ENCODE measurements at places on chromosomes 16 and 17. TPM values are rescaled to one million over a fixed set of nuclear protein-coding genes. Genes with fewer than 3 reads are reported as not detected.
A peak's percentile ranks its signal among the peaks of the same experiment; 100 is the strongest.

- ATAC-seq: no peak
Observed at GRCh38 chr17:32120716-32121115, 21.6 kb upstream of the RHOT1 start.

The HNF1B gene
- total RNA-seq: not detected

DNA sequence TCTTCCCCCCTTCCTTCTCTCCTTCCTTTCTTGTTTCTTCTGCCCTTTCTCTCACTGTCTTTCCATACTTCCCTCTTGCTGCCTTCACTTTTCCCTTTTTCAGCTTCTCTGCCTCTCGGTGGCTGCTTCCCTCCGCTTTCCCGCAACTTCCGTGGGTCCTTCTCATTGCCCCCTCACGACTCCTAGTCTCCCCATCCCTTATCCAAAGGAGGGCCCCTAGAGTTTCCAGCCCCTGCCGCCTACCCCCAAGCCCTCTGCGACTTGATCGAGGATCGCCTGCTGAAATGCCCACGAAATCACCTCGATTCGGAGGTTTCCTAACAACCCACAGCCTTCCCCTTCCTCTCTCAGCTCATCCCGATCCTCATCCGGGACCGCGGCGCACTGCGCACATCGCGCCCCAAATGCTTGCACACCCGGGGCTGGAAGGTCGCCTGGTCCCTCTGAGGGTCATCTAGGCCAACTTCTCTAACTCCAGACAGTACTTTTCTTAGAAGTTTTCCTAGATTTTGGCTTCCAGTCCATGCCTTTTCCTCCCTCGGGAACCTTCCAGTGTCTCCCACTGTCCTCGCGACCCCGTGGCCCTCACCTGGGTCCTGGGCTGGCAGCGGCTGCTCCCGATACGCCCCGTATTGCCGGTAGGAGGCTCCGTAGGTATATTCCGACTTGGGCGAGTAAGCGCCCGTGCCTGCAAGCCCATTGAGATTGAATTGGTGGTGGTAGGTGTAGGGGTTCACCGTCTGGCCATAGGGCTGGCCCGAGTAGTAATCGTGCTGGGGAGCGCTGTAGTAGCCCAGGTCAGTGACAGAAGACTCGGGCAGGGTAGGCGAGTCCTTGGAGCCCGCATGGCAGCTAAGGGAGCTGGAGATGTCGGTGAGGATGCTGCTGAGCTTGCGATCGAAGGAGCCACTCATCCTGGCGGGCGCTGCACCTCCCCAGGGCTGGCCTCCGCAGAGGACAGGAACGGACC lies 654 bp downstream of the DLX3 start:
- no peak for ATAC-seq

DNA sequence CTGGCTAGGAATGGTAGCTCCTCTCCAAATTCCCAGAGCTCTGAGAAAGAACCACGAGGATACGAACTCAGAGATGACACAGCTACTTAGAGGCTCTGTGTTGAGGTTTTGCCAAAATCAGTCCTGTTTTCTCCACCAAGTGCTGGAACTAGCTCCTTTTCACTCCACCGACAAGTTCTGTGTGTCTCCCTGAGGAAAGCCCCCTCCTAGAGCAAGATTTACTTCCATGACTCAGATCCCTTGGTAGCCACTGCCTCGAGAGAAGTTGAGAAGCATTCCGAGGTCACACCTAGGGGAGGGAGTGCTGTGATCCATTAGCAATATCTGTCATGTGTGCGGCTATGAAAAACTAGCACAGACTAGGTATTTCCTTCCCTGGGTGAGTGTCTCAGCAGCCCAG lies 30.6 kb downstream of the IL21R start:
- ATAC-seq: no peak

- ATAC-seq: no peak
Observed at GRCh38 chr16:70682239-70683145, 3.4 kb downstream of the MTSS2 start.

DNA sequence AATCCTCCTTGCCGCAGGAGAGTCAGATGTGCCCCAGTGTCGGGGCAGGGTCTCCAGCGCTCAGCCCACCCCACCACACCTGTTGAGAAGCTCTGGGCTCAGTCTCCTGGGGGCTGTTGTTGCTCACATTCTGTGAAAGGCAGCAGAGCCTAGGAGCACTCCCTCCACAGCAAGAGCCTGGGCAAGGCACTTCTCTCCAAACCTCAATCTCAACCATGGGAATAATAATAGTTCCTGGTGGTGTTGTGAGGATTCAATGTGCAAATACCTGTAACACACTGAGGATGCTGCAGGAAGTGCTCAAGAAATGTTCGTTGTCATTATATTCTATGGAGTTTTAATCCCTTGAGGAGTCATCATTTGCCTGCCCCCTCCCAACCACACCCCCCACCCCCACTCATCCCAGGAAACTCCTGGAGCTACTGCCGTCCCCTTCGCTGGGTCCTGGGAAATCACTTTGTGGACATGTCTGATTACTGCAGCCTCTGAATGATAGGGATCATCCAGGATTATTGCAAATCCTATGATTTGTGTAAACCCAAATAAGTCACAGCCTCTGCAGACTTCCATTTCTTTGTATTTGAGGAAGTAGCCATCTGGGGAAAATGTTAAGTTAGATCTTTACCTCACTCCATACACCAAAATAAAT lies 61.5 kb downstream of the CCT6B start:
- no peak for ATAC-seq

DNA sequence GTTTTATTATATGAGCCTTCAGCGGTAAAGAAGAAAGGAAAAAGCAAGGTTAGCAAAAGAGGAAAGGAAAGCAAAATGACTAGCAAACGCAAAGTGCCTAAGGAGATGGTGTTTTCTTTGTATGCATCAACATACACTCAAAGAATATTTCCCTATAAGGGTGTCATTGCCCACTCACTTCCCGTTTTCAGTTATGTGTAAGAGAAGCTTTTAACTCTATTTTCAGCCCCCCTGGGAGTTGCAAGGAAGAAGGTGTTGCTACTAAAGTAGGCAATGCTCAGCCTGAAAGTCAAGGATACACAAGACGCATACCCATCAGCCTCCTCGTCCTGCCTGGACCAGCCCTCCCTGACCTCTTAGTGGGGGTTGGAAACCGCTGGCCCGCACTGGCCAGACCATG lies 267.7 kb upstream of the ZFHX3 start:
- ATAC-seq: no peak

- peak; percentile 75 for ATAC-seq
Observed at GRCh38 chr17:75877752-75878173, 618 bp downstream of the TRIM47 start.

The FBXW10 gene
- not detected for total RNA-seq

DNA sequence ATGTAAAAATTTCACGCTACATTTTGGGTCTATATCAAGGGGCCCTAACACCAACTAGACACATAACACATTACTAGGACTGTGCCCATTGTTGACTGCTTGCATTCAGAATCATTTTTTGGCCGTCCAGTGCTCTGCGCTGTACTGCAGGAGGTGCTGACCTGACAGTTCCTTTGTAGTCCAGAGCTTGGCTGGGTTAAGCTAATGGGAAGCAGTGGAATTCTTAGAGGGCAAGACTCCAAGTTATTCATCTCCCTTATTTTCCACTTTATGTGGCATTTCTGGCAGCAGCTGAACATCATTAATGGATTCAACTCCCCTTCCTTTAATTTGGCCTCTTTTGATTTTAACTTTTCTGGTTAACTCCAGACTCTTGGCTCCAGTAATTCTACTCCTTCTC lies 351.7 kb downstream of the CDH8 start:
- no peak for ATAC-seq

The C16orf74 gene
- 0.94 TPM for total RNA-seq

GRCh38 chr17:16462070-16462864 lies 29.7 kb downstream of the LRRC75A start:
- ATAC-seq: no peak

GRCh38 chr16:77758046-77758445 lies 30.3 kb upstream of the VAT1L start:
- no peak for ATAC-seq

The CCDC40 gene
- 4.3 TPM for total RNA-seq

The ALDOA gene
- 1,018 TPM for total RNA-seq

Measured in gastroesophageal sphincter (tissue), 4 donors.